ENCODE measurements at places on chromosomes 7 and 10.

GRCh38 chr7:135095450-135095849 is 52.4 kb upstream of the TMEM140 start:
- DNase-seq: no peak

DNA sequence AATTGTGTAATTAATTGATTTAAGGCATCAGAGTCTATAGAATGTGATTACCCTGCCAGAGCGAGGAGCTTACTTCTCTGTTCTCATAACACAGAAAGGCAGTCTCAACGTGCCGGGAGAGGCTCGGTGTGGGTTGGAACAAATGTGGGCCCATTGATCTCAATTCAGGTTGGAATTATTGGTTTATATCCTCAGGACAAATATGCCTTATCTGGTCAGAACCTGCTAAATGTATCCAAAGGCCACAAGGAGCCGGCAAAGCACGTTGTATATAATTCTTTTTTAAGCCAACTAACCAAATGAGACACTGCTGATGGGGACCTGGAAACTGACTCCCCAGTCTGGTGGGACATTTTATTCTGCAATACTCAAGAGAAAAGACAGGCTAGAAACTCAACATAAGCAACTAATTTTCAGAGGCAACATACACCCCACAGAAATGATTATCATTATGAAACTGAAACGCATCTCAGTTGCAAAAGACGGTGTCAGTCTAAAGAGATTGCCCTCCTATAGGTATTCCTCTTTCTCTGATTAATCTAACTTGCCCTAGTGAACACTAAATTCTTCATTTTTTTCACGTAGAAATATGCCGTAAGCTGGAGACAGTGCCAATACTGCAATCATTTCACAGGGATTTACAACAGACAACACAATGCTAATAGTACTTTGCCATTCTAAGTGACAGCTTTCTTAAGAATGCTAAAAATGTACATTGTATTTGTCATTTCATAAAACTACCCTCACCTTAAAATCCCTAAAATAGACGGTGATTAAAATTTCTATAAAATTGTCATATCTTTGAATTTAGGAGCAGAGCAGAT is 9.4 kb downstream of the EBF3 start:
- no peak for DNase-seq

DNA sequence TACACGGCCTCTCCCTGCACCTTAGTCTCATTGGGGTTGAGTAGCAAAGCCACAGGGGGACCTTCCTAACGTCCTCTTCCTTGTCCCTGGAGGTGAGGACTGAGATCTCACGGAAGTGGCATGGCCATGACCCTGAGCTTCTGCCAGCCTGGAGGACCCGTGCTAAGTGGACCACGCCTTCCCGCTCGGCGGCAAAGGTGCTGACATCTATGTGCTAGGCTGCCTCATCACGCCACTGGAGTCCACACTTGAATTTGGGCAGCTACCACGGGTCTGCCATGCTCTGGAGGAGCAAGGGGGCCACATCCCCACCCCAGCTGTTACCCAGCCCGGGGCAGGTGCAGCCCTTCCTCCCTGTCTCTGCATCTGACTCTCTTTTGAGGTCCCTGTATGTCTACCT is 15.3 kb downstream of the GHRHR start:
- DNase-seq: no peak

DNA sequence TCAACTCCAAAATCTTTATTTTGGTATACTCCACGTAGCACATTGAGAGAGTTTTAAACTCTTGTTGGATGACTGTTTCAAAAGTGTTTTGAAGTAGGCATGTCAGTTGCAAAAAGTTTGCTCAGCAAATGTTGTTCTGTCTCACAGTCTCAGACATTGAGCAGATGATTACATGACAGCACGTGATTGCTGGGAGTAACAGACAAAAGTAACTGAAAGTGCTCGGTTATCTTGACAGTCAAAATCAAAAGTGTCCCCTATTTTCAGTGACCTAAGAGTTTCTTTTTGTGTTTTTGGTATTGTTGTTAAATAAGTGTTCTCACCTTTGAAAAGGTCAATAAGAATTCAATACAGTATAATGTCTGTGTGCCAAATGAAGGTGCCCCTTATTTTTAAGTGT is 84.3 kb downstream of the CFTR start:
- no peak for DNase-seq

- no peak for DNase-seq
Observed at GRCh38 chr10:78868048-78868447, 200.7 kb upstream of the ZMIZ1 start.

- DNase-seq: no peak
Observed at GRCh38 chr10:79203014-79203644, 134.4 kb downstream of the ZMIZ1 start.

GRCh38 chr7:51706851-51707250 is 390.2 kb upstream of the COBL start:
- DNase-seq: no peak

GRCh38 chr7:16063221-16063620 is 358.1 kb downstream of the CRPPA start:
- DNase-seq: no peak

DNA sequence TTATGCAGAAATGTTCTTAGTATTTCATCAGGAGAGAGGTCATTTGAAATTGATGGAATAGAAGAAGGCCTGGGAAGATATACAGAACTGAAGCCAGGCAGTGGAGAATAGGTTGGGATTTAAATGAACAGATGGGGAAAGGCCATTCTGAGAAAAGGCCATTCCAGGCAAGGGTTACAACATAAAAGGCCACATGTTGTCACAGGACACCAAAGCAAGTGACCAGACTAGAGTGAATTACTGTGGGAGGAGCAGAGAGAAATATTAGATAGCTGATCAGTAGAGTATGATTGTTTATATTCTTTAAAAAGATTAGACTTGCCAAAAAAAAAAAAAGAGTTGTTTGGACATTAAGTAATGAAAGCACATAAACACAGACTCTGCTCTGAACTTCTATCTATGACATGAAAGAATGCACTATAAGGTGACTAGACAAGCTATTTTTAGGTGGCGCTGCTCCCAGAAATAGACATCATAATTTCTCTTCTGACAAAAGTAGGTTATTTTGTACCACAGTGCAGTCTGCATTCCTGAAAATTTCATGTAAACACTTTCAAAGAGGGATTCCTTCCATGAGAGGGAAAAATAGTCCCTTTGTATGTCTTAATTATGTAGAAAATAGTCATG is 55.2 kb upstream of the DKK1 start:
- no peak for DNase-seq

DNA sequence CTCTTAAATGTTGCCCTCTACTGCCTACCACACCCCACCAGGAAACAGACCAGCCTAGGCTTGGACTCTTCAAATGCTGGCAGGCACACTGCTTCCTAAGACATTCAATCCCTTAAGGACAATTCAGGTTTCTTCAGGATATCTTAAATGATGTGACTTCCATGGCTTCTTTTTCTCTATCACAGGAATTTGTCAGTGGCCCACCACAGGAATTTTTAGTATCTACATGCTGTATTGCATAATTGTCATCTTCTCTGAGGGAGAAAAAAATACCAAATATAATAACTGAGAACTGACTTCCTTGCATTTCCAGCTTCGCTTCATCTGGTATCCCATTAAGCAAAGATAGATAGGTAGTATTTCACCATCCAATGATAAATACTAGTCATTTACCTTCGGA is 129.3 kb downstream of the WNT2 start:
- no peak for DNase-seq

- DNase-seq: no peak
Observed at GRCh38 chr10:132562916-132563456, 25.4 kb downstream of the INPP5A start.

GRCh38 chr10:621981-622740 is 67.3 kb downstream of the DIP2C start:
- DNase-seq: no peak

DNA sequence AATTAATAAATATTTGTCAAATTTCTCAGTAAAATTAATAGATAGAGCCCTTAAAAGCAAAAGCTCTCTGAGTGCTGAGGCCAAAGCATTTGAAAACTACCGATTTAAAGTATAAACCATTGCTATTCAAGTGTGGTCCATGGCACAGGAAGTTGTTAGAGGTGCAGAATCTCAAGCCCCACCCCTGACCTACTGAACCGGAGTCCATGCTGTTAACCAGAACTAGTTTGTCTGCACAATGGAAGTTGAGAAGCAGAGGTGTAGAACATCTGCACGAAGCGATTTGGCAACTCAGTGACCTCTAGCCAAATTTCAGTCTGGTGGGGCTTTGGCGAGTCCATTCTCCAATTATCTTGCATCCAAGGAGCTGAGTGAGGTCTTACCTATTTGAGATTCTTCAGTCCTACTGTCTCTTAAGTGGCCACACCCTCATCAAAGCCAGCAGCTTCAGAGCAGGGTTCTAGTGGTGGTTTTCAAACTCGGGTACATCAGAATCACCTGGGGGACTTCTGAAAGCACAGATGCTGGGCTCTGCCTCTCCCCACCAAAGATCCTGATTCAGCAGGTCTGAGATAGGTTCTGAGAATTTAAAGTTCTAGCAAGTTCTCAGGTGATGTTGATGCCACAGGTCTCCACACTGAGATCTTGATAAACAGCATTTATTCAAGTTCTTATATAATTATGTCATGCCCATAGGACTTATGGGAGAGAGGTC is 96.8 kb upstream of the SAMD8 start:
- no peak for DNase-seq

- DNase-seq: no peak
Observed at GRCh38 chr10:130141460-130141859, 5.3 kb downstream of the GLRX3 start.

- DNase-seq: no peak
Observed at GRCh38 chr7:78970440-78970916, 483.0 kb downstream of the MAGI2 start.

- no peak for DNase-seq
Observed at GRCh38 chr7:128962899-128963298, 25.2 kb downstream of the IRF5 start.

GRCh38 chr10:3068201-3068967 is 1.0 kb downstream of the PFKP start:
- peak; percentile 77 for DNase-seq

GRCh38 chr7:26198781-26199169 is 1.8 kb downstream of the HNRNPA2B1 start:
- DNase-seq: no peak

- no peak for DNase-seq
Observed at GRCh38 chr7:30351724-30352123, 67.3 kb downstream of the ZNRF2 start.

- DNase-seq: no peak
Observed at GRCh38 chr10:104351061-104351702, 2.5 kb upstream of the CFAP58 start.

DNA sequence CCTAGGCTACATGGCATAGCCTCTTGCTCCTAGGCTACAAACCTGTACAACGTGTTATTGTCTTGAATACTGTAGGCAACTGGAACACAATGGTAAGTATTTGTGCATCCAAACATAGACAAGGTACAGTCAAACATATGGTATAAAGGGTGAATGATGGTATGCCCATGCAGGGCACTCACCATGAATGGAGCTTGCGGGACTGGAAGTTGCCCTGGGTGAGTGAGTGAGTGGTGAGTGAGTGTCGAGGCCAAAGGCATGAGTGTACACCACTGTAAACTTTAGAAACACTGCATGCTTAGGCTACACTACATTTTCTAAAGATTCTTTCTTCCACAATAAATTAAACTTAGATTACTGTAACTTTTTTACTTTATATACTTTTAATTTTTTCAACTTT is 165.7 kb downstream of the PARD3 start:
- no peak for DNase-seq

- DNase-seq: no peak
Observed at GRCh38 chr10:4662576-4663161, 163.3 kb upstream of the AKR1E2 start.

GRCh38 chr10:48231178-48231577 is 43.3 kb downstream of the FRMPD2 start:
- DNase-seq: no peak

GRCh38 chr10:86251426-86251825 is 115.2 kb downstream of the GRID1 start:
- DNase-seq: no peak

GRCh38 chr7:18019555-18019954 is 8.1 kb downstream of the PRPS1L1 start:
- DNase-seq: no peak

DNA sequence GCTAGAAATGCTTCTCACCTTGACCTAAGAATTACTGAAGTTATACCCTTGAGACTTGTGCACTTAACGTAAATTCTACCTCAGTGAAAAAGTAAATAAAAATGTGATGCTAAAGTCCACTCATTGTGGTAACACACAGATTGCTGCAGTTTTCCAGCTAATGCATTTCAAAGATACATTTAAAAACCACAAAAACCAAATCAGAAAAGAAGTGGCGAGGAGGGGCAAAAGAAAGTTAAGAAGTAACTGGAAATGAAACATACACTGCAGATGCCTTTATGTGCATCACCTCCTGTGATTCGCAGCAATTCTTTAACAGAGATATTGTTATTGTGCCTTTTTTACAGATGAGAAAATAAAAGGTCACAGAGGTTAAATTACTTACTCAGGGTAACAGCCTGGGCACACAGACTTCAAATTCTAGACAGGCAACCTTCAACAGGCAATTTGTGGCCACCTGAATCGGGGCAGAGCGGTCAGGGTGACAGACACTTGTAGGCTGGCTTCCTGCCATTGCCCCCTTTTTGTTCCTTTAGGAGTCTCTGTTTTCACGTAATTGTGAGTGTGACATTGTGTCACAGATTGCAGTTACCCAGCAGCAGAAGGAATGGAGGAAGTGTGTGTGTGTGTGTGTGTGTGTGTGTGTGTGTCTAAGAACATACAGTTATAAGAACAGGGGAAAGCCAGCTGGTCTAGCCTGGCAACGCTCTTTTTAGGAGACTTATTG is 1.9 kb downstream of the WIPF3 start:
- DNase-seq: no peak

DNA sequence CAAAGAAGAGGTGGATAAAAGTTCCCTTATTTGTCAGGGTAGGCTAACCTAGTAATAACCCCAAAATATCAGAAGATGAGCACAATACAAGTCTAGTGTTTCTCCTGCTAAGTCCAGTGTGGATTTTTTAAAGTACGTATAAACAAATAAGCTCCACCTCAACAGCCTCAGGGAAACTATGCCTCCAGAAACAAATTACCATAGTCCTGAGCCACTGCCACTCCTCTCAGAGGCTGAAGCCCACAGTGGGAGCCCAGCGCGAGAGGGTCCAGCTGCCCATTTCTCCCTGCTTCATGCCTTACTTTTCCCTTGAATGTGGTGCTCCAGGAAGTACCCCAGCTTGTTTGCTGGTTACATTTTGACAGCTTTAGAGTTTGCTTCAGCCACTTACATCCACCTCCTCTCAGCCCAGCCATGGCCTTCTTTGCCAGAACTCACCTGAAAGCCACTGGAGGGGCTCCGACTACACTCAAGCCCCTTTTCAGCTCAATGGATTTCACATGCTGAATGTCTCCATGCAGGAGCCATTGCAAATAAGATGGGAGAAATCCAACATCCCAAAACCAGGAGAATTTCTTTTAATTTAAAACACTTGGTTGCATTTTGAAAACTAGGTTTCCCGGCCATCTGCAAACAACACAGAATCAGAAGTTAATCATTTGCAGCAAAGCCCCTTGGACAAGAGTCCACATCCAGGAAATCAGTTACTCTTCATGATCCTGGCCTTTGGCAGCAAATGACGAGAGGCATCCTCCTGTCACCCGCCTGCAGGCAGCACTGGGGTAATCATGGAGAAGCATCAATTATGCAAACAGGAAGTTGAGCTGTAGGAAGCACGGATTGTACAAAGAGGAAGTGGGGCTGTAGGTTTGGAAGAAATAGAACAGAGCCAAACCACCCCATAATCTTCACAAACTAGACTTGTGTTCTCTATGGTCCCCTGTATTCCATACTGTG is 138.1 kb downstream of the HERPUD2 start:
- no peak for DNase-seq

Data from T-helper 2 cell (primary cell).